ENCODE measurements at places on chromosomes 11 and 22.

DNA sequence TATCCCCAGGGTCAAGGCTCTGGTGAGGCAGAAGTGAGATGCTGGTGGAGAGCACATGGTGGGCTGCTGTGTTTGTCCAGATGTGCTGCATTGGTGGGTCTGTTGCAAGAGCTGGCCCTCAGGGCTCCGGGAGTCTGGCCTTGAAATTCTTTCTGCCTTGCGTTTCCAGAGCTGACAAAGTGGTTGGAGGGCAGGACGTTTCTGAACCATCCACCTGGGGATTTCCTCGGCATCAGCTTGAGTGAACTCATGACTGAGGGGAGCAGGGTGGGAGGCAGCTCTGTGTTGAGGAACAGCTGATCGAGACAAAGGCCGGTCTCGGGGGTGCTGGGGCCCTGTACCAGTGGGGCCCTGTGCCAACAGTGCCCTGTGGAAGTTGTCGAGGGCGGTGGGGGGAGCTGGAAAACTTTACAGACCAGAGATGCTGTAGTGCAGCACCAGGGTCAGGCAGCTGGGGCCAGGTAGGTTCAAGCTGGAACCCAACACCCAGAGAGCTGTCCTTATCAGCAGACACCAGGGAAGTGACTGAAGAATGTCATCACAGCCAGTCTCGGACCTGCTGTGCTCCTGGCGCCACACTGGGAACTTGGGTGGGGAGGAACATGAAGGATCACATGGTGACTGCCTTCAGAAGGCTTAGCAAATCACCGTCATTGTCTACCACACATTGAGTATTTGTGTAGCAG is 4.9 kb downstream of the TSKU start:
- H3K4me1 ChIP-seq: peaks cover 79% of the 10 kb centered on the region
- H3K36me3 ChIP-seq: peaks cover 11% of the 10 kb centered on the region
- peak overlapping the region; percentile 80 for H3K4me3 ChIP-seq
- no peaks in the 10 kb centered on the region for H3K27me3 ChIP-seq
- DNase-seq: no peak

DNA sequence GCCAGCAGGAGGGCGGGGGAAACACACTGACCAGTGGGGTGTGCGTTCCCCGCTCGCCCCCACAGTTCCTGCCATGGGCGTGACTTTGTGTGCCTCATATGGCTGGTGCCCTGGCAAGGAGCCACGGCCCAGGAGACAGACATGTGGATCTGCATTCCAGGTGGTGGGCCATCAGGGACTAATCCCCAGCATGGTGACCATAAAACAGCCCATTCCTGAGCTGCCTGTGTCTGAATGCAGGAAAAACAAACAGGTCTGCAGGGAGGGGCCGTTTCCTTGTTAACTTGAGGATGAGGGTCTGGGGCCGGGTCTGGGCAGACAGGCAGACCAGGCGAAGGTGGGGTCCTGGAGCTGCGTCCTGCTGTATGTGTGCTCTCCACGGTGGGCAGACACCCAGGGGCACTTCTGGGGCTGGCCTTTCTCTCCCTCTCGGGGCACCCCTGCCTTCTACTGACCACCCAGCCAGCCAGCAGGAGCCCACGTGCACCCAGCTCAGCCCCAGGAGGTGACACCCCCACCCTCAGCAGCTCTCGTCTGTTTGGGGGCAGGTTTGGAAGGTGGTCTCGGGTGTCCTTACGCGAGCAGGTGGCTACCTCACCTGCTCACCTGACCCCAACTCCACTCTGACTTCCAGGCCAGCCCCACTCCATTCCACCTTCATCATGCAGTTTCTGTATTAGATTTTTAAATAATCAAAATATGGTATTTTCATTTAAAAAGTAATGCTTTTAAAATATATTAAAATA is 120.3 kb downstream of the KCNQ1OT1 start:
- H3K36me3 ChIP-seq: no peaks in the 10 kb centered on the region
- DNase-seq: no peak
- no peak overlapping the region for H3K27ac ChIP-seq
- H3K4me3 ChIP-seq: no peak overlapping the region

DNA sequence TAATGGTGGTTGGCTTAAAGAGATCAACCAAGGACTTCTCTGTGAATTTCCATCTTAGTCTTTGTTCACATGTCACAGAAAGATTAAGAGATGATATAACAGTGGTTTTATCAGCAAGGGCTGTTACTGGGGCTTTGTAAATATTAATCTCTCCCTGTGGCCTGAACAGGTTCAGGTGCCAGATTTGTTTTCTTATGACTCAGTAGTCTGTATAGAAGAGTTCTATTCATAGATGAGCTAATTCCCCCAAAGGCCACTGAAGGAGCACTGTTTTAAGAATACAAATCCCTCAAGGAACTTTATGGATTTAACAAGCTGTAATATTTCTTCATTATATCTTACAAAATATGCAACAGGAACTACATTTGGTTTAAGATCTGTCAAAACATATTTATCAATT is 50.4 kb downstream of the TCP11L1 start:
- peaks cover 27% of the 10 kb centered on the region for H3K36me3 ChIP-seq
- DNase-seq: no peak
- no peak overlapping the region for H3K4me3 ChIP-seq

DNA sequence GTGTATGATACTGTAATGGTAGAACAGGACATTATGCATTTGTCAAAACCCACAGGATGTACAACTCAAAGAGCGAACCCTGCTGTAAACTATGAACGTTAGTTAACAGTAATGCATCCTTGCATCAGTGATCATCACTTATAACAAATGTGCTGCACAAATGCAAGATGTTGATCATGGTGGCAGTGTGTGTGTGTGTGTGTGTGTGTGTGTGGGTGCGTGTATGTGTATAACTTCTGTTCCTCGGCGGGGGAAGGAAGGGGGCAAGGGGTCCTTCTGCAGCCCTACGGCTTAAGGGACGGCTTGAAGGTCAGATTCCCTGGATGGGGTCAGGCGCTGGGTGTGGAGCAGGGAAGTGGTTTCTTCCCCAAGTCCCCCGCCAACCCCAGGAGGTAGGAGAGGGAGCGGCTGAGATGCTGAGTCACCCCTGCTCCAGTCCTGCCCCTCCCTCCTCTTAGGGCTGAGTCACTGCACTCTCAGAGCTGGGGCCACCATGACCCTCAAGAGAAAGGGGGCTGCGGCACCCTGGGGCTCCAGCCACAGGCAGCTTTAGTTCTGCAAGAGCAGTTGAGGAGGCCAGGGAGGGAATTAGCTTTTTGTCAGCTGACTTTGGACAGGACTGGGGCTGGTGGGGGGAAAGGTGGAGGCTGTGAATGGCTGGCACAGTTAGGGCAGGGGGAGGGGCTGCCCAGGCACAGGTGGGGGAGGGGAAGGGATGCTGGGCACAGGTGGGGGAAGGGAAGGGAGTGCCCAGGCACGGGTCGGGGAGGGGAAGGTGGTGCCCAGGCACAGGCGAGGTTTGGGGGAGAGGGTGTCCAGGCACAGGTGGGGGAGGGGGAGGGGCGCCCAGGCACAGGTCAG is 8.8 kb upstream of the CTSD start:
- peak overlapping the region; percentile 90 for H3K27ac ChIP-seq
- H3K4me3 ChIP-seq: no peak overlapping the region
- H3K36me3 ChIP-seq: no peaks in the 10 kb centered on the region
- no peaks in the 10 kb centered on the region for H3K27me3 ChIP-seq

- H3K27ac ChIP-seq: no peak overlapping the region
- H3K27me3 ChIP-seq: no peaks in the 10 kb centered on the region
- no peak for DNase-seq
- no peaks in the 10 kb centered on the region for H3K36me3 ChIP-seq
- no peaks in the 10 kb centered on the region for H3K4me1 ChIP-seq
Measured at GRCh38 chr11:43930868-43931716, 11.3 kb upstream of the C11orf96 start.

- H3K4me3 ChIP-seq: peak overlapping the region; percentile 64
- DNase-seq: no peak
- H3K4me1 ChIP-seq: peaks cover 53% of the 10 kb centered on the region
- H3K27me3 ChIP-seq: no peaks in the 10 kb centered on the region
Measured at GRCh38 chr11:95108159-95108611, 18.5 kb downstream of the ENDOD1 start.
